ENCODE measurements at places on chromosomes 11 and 22. TPM values are rescaled to one million over a fixed set of nuclear protein-coding genes. Genes with fewer than 3 reads are reported as not detected.

- H3K27me3 ChIP-seq = peaks cover 6% of the 10 kb centered on the region
- H3K4me3 ChIP-seq = no peak overlapping the region
- H3K36me3 ChIP-seq = peaks cover 3% of the 10 kb centered on the region
- H3K4me1 ChIP-seq = peaks cover 2% of the 10 kb centered on the region
- no peak overlapping the region for H3K27ac ChIP-seq
These were observed 174.7 kb upstream of the CADM1 start for GRCh38 chr11:115678942-115679341.

- no peaks in the 10 kb centered on the region for H3K4me1 ChIP-seq
- H3K4me3 ChIP-seq = no peak overlapping the region
- H3K27me3 ChIP-seq = no peaks in the 10 kb centered on the region
- no peaks in the 10 kb centered on the region for H3K36me3 ChIP-seq
These were observed 220.2 kb downstream of the CTTN start for GRCh38 chr11:70618431-70619101.

DNA sequence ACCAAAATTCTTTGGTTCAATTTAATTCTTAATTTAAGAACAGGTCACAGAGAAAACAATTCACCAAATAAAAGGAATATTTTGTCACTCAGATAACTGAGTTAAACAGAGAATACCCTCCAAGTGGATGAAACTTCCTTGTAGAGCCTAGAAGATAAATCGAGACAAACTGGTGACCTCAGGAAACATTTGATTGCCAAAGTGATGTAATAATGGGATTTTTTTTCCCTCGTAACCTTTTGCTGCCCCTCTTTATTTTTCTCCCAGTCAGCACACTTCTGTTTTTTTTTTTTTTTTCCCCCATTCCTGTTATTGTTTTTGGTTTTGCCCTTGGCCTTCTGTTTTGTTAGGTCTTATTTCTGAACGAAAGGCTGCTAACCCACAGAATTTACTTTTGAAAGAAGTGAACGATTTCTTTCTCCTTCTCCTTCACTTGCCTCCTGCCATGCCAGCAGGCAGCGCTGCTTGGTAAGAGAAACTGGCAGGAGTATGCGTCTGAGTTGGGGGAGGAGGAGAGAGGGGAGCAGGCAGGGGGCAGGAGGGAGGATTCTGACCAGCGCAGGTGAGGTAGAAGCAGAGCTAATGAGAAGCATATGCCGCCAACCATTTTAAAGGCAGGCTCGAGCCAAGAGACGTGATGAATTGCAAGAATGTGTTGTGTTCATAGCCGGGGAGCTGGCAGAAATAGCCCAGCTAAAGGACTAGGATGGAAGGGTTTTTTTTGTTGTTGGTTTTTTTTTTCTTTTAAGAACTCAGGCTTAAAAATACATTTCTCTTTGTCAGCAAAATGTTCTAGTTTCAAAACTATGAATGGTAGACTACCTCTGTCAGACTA is 121.9 kb upstream of the MTMR2 start:
- no peak for DNase-seq
- peak overlapping the region; percentile 86 for H3K27ac ChIP-seq
- H3K4me3 ChIP-seq = no peak overlapping the region
- H3K4me1 ChIP-seq = peaks cover 16% of the 10 kb centered on the region
- H3K27me3 ChIP-seq = no peaks in the 10 kb centered on the region

GRCh38 chr11:47282462-47282861 is 12.5 kb downstream of the MADD start:
- H3K36me3 ChIP-seq = peaks cover 15% of the 10 kb centered on the region
- no peaks in the 10 kb centered on the region for H3K27me3 ChIP-seq
- no peak for DNase-seq
- H3K27ac ChIP-seq = no peak overlapping the region

DNA sequence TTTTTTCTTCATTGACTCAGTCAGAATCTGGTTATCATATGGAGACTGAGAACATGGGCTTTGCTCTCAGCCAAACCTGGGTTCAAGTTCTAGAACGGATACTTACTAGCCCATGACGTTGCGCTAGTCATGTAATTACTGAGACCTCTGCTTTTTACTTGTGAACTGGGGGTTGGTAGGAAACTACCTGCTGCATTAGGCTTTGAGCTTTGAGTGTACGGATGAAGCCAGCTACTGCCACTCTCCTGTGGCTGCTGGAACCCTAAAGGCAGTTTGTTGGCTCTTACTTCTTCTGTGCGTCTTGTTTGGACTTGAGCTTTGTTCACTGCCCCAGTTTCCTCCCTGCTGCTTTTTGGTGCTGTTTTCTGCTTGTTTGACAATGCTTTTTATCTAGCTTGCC is 18.1 kb downstream of the PPP6R2 start:
- peak overlapping the region; percentile 19 for H3K27ac ChIP-seq
- peak overlapping the region; percentile 73 for H3K4me3 ChIP-seq
- no peaks in the 10 kb centered on the region for H3K27me3 ChIP-seq

GRCh38 chr11:13333456-13333957 is 55.9 kb downstream of the BMAL1 start:
- peak overlapping the region; percentile 75 for H3K4me3 ChIP-seq
- H3K27ac ChIP-seq = peak overlapping the region; percentile 89
- no peaks in the 10 kb centered on the region for H3K36me3 ChIP-seq

DNA sequence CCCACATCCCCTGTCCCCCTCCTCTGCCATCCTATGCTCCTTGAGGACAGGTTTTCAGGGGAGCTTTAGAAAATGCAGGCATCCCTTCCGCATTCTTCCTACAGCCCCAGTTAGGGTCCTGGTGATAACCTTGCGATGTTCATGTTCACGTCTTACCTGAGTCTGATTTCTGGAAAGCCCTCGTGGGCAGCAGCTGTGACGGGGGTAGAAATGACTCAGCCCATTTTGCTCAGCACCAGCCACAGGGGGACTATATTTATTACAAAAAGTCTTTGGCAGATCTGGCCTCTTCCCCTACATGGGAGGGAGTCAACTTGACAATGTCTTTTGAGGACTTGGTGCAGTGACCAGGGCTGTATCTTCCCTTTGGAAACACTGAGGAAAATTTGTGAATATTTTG is 12.3 kb downstream of the PKNOX2 start:
- H3K4me1 ChIP-seq = no peaks in the 10 kb centered on the region
- no peak for DNase-seq
- peaks cover 84% of the 10 kb centered on the region for H3K27me3 ChIP-seq
- H3K36me3 ChIP-seq = peaks cover 4% of the 10 kb centered on the region

- no peaks in the 10 kb centered on the region for H3K4me1 ChIP-seq
- H3K36me3 ChIP-seq = peaks cover 2% of the 10 kb centered on the region
- H3K27ac ChIP-seq = no peak overlapping the region
- DNase-seq = no peak
- no peaks in the 10 kb centered on the region for H3K27me3 ChIP-seq
These were observed 308.8 kb downstream of the DYNC2H1 start for GRCh38 chr11:103418014-103418413.

LARGE1 gene
- 2.1 TPM for total RNA-seq

Data from T-helper 17 cell (primary cell).